Activated CD8-positive, alpha-beta memory T cell treated with anti-CD3 and anti-CD28 coated beads, Interleukin-2, amount 10 ng/mL, durations not matched to agents 7 days and 5 days (primary cell): ENCODE measurements at places on chromosomes 4 and X.

DNA sequence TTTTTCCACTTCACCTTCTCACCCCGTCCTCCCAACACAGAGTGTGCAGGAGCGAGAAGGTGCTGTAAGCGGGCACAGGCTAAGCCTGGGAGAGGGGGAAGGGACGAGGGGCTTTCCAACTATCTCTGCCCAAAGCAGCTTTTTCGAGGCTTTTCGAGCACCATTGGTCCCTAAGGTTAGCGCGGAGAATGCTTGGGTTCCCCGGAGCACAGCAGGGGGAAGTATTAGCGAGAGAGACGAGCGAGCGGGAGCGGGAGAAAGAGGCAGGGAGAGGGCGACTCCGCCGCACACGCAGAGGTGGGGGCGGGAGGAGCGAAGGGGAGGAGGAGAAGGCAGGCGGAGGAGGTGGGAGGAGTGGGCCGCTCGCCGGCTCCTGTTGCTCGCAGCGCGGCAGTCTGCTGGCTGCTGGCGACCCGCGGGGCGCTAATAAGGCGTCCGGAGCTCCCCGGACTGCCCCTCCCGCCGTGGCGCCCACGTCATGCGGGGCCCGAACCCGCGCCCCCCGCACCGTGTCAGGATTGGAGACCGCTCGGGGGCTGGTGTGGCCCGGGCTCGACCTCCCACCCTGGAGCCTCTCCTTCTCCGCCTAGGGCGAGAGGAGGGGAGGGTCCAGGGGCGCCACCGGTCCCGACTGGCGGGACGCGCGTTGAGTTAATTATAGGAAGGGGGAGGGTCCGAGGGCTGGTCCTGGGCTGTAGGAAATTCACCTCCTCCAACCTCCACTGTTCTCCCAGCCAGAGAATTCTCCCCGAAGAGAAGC is at the start of gene ADAMTS3:
Gene ADAMTS3, minus strand, starts transcription at position 263 of the 760 bp plus-strand sequence. CDS start 459 bp downstream, outside the sequence.
- no peak for DNase-seq

- no peak for DNase-seq
Observed at GRCh38 chrX:99095965-99096635, 1314.0 kb downstream of the PCDH19 start.

GRCh38 chr4:125519371-125520146 is 204.8 kb downstream of the FAT4 start:
- no peak for DNase-seq

- DNase-seq = no peak
Observed at GRCh38 chr4:122015203-122015602, 63.3 kb upstream of the TRPC3 start.

GRCh38 chr4:24145591-24145990 is 255.7 kb upstream of the PPARGC1A start:
- DNase-seq = no peak

DNA sequence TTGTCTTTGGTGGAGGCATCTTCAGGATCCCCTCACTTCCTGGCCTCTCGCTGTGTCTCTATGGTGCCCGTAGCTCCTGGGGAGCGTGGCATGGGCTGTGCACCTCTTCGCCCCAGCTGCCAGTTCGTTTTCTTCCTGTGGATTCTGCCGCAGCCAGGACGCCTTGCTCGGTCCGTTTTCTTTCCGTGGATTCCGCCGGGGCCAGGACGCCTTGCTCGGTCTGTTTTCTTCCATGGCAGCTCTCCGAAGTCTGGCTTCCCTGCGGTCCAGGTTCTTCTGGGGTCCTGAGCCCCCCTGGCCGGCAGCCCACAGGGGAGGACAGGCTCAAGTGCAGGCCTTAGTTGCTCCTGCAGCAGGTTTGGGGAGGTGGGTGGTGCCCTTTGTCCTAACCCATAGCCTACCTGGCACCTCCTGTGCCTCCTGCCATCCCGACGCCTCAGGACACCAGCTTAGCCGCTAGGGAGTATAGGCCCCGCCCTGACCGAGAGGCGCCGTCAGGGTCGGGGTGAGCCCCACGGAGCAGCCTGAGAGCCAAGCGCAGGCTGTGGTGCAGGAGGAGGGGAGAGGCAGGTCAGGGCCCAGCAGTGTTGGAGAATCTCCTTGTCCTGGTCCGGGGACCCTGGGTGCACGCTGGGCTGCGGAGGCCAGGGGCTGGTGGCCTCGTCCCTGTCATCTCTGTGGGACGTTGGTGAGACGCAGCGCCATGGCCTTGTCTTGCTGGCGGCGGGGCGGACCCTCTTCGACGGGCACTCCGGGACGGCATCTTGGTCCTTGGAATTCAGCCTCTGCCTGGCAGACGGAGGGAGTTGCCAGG is 27.1 kb downstream of the UVSSA start:
- no peak for DNase-seq

DNA sequence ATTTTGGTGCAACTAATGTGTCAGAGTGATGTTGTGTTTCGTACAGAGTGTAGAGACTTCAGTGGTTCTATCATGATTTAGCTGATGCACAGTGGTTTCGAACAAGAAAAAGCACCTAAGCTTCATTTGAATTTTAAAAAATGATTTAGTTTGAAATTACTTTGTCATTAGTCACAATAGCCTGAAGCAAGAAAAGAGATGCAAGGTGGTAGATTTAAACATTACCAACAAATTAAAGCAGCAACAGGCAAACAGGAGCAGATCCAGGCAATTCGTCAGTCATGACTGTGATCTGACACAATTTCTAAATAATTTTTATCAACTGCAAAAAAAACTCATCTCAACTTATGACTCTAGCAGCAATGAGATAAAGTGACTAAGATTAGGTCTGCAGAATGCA is 24.6 kb upstream of the COX7B2 start:
- DNase-seq = no peak

GRCh38 chr4:3240936-3241522 is 7.9 kb upstream of the MSANTD1 start:
- DNase-seq = no peak

DNA sequence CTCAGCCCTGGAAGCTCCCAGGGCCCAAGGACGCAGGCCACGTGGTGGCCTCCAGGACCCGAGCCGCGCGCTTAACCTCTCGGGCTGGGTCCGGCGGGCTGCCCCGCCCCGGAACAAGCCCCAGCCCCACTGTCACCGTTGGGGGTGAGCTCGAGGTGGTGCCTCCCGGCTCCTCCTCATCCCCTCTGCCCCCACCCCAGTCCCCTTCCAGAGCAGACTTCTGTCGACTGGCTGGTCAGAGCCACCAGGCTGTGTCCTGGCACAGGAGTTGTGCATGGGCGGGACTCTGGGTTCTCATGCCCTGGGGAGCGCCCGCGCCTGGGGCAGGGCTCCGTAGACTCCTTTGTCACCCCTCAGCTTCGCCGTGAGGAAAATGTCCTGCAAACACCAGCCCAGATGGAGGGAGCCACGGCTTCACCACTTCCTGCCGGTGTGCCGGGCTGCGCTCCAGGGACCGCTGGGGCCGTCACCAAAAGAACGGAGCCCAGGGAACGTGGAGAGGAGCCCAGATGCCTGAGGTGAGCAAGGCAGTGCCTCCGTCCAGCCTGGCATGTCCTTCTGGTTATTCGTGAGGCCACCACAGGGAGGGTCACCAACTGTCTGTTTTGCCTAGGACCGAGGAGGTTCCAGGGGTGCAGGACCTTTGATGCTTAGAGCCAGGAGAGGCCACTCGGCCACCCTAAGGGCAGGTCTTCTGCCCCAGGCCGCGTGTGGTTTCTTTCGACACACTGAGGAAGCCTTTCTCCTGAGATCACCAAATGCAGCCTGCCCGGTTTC is 7.1 kb upstream of the RGS12 start:
- peak; percentile 39 for DNase-seq

GRCh38 chrX:39883666-39884065 is 214.1 kb downstream of the BCOR start:
- DNase-seq = peak; percentile 60

DNA sequence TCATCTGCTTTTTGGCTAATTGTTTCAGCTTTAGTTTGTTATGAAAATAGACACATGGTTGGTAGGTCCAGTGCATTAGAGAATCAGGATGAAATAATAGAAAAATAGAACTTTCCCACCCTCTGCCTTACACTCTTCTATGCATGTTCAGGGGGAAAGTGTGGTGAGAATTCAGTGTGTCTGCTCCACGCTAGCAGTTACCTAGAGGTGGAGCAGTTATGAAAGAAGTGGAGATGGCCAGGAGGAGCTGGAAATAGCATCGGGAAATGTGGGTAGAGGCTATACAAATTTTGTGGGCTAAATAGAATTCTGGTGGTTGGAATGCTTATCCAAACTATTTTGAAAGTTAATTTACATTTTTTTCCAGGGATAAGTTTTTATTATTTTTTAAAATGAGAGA is 91.4 kb upstream of the MAD2L1 start:
- no peak for DNase-seq

- DNase-seq = no peak
Observed at GRCh38 chr4:146486565-146486964, 35.2 kb downstream of the SLC10A7 start.
